ENCODE measurements at places on chromosomes 12 and 14.

DNA sequence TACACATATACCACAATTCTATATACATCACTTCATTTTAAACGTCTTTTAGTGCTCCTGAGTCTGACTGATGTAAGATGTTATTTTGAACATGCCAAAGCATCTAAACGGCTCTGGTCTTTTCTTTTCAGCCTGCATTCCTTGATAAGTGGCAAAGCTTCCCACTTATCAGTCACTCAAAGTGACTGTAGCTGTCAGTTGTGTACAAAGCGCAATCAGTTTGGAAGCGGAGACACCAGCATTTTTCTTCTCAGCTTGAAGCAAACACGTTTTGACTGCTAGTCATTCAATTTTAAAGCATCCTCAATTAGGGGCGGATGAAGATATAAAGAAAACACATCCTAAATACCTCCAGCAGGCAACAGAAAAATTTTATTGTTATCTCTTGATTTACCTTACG, 226.8 kb downstream of the SOX5 start:
- no peak for ATAC-seq

- peak; percentile 25 for ATAC-seq
Measured at GRCh38 chr12:102010265-102010994, 51.4 kb downstream of the WASHC3 start.

DNA sequence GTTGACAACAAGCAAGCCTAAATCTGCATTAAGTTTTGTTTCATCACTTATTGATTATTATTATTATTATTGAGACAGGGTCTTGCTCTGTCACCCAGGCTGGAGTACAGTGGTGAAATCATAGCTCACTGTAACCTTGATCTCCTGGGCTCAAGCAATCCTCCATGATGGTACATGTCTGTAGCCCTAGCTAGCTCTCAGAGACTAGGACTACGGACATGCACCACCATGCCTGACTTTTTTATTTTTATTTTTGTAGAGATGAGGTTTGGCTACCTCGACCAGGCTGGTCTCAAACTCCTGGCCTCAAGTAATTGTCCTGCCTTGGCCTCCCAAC, 35.7 kb upstream of the STK38L start:
- peak; percentile 6 for ATAC-seq

DNA sequence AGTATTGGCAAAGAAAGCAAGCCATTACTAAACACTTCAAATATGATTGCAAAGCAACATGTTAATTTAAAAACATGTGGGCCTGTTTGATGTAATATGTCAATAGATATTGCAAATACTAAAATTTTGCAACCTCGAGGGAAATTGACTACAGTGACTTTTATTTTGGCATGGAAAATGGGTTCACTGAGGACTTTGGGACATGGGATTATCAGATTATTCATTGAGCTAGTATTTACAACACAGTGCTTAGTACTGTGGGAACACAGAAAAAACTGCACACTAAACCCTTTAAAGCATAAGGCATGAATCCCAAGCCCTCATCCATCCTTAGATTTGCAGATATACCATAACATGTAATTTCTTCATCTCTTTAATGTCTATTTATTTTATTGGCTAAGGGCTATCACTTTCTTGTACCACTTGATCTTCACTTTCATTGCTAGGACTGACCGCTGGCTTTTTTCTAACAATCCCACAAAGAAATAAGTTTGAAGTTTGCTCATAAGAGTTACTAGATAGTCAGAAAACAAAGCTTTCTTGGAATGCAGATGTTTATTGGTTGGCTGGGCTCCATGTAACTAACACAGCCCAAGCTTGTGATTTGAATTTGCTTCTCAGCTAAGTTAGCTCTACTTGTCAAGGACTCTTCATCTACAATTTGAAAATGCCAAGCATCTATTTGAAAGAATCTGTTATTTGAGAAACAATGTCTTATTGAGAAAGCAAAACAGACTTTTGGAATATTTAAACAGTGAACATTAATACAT, 48.7 kb downstream of the PPFIBP1 start:
- no peak for ATAC-seq

Measured in activated CD4-positive, CD25-positive, alpha-beta regulatory T cell treated with anti-CD3 and anti-CD28 coated beads, Interleukin-2, amount 50 U/mL, for 24 hours (primary cell).